ENCODE measurements at places on chromosomes 12 and 14.
A peak's percentile ranks its signal among the peaks of the same experiment; 100 is the strongest.

GRCh38 chr12:6211421-6211869, 11.2 kb downstream of the CD9 start:
- no peak for DNase-seq

DNA sequence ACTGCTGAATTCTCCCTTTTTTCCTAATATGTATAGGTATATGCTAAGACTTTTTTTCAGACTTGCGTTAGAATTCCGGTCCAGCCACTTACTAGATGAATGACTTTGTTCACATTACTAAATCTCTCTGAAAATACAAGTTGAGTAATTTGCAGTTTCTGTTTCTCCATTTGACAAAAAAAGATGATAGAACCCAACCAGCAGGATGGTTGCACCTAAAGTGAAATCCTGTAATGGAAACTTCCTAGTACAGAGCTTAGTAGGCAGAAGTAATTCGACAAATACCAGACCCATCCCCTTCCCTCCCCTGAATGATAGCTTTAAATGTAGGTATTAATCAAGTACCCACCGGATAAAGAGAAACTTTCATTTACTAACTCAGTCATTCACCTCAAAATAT, 113.6 kb upstream of the RAP1B start:
- DNase-seq: no peak

GRCh38 chr12:116577154-116577561, 18.0 kb downstream of the MAP1LC3B2 start:
- DNase-seq: no peak

DNA sequence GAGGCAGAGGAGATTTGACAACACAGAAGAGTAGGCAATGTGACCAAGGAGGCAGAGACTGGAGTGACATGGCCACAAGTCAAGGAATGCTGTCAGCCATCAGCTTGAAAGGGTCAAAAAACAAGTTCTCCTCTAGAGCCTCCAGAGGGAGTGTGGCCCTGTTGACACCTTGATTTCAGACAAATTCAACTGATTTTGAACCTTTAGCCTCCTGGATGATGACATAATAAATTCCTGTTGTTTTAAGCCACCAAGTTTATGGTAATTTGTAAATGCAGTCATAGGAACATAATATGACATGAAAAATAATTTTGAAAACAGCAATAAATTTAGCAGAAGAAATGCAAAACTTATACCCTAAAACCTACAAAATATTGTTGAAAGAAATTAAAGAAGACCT, 8.5 kb upstream of the NGDN start:
- DNase-seq: no peak

GRCh38 chr12:51390891-51391282, 319 bp downstream of the GALNT6 start:
- no peak for DNase-seq

- DNase-seq: peak; percentile 45
These were observed 1.8 kb upstream of the CDK17 start for GRCh38 chr12:96402061-96402460.

DNA sequence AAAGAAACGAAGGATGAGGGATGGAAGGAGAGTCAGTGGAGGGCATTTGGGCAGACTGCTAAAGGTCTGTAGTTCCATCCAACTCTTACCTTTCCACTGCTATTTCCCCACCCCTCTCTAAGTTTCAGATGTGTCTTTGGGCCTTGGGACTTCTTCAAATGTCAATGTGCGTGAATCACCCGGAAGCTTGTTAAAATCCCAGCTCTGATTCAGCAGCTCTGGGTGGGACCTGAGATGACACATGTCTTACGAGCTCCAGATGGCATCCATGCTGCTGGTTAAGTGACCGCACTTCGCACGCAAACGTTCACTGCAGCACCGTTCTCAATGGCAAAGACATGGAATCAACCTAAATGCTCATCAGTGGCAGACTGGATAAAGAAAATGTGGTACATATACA, 309.9 kb downstream of the VRK1 start:
- DNase-seq: no peak

DNA sequence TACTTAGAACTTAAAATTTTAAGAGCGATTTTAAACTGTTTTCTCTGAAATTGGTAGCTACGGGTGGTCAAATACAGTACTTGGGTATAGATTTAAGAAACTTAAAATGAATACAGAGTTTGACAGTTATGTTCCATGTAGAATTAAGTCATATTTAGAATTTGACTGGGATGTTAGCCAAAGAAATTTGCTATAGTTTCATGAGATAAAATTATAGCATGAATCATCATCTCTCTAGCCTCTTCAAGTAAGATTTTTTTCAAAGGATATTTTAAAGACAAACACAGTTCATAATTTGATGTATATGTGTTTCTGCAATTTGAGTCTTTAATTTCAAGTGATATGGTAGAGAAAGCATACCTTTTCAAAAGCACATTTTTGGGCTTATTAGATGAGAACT, 41.0 kb downstream of the ZCRB1 start:
- no peak for DNase-seq

DNA sequence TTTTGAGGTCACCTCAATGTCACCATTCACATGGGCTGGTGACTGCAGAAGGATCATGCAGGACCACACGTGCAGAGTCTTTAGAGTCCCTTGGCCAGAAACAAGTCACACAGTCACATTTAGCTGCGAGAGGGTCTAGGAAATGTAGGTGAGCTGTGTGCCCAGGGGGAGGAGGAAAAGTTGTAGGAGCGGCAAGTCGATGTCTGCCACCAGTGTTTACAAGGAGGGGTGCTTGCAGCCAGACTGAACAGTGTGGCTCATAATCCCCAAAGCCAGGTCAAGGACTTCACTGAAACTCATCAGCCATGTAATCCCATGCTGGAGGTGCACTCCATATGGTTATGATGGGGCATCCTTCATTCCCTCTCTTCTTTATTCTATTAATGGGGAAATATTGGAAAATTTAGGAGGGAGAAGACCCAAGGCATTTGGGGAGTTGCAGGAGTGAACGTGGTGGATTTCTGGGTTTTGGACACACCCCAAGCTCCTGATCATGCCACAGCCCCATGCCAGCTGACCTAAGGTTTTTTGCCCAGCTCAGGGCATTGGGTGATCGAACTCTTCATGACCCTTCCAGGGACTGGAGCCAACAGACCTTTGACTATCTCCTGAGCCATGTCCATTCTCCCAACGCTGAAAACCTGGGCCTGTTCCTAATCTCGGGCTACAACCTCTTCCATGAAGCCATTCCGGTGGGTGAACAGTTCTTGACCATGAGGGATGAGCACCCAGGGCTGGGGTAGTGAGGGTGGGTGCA, 7.2 kb downstream of the DAO start:
- DNase-seq: no peak

- DNase-seq: no peak
These were observed 396.0 kb upstream of the PRICKLE1 start for GRCh38 chr12:42985506-42985905.

DNA sequence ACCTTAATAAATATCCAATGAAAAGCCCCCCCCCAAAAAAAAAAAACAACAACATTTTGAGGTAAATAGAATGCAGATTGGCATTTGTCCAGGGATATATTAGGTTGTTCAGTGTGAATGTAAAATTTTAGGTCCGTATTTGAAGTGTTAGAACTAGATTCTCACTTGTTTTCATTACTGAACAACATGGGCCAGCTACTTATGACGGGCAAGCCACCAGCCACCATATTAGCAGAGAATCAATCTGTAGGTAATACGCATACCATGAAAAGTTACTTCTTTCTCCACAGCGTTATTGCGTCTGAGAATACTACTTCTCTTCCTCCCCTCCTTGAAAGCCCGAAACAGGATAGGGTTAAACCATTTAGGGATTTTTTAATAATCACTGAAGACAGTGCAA, 5.4 kb downstream of the FLRT2 start:
- DNase-seq: no peak

- DNase-seq: no peak
These were observed 63.7 kb downstream of the ETV6 start for GRCh38 chr12:11713202-11713601.

GRCh38 chr14:97866195-97866594, 1069.0 kb downstream of the VRK1 start:
- DNase-seq: no peak

DNA sequence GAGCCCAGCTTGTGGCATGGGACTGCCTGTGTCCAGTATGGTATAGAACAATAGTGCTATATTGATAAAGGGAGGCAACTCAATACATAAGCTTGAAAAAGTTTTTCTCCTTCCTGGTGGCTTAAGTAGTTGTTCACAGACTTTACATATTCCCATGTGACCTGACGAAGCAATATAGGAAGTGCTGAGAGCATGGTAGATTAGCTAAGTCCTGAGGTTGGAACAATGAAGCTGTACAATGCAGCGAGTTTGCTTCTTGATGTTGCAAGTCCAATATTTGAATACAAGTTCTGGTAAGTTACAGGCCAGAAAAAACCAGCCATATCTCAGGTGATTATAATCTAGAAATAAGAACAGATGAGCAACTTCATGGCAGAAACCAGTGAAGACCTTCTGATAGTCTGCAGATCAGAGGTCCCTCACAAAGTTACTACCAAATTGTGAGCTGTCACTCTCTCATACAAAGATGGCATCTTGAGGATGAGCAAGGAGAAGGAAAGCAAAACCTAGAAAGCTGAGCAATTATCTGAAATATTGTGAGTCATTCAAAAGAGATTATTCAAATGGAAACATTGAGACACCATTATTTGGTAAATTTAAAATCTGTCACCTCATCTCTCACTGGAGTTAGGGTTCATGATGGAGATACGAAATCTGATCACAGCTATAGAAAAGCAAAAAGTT, 72.9 kb upstream of the BTG1 start:
- no peak for DNase-seq

DNA sequence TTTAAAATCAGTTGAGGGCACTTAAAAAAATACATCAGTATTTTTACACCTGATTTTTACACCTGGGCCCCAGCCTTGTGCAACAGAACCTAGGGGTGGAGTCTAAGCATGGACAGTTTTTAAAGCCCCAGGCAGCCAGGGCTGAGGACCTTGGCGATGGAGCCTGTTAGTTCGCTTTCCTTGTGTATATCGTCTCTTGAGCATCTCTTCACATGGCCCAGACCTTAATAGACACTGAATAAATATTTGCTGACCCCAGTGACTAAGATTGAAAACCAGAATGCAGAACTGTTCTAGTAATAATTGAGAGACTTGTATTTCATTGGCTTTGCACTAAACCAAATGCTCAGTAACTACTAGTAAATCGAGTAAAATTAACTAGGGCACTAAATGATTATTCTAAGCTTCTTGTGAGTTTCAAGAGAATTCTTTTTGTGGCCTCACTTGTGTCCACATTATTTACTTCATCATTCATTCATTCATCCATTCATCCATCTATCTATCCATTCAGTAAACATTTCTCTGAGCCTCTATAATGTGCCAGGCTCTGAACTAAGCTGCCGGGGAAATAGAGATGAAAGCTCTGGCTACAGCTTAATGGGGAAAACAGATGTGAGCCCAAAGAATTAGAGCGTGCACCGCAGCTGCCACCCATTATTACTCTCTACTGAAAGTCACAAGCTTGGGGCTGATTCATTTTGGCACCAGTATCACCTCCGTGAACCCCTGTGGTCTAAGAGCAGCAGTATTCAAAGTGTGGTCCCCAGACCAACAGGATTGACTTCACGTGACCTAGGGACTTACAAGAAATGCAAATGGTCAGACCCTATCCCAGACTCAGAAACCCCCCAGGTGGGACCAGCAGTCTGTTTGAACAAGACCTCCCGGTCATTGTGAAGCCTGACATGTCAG, 30.7 kb upstream of the BCL7A start:
- DNase-seq: no peak

- DNase-seq: no peak
These were observed 207.0 kb upstream of the C14orf180 start for GRCh38 chr14:104372390-104373054.

DNA sequence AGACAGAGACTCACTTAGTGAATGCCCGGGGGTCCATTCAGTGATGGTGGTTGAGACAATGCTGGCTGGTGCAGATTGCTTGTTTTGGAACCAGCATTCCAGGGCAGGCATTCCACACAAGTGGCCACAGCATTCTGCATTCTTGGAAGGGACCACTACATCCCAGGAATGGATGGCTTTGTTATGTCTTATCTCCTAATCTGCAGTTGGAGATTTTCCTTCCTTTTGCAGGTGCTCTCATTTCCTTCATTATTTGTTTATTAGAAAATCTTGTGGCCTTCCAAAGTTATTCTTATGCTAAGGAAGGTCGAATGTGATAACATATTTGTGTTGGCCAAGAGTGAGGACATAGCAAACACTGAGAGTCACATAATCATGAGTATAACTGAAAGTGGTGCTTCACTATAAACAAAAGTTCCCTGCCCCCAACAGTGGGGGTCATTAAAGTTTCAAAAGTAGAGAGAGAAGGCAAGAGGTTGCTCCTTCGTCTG, 66.0 kb downstream of the BMP4 start:
- no peak for DNase-seq

GRCh38 chr12:89752341-89752740, 43.7 kb upstream of the ATP2B1 start:
- no peak for DNase-seq

GRCh38 chr14:55351111-55351510, 60.5 kb downstream of the ATG14 start:
- no peak for DNase-seq

GRCh38 chr12:12440784-12441428, 84.0 kb downstream of the BORCS5 start:
- DNase-seq: no peak

- no peak for DNase-seq
These were observed 197.3 kb downstream of the RBM19 start for GRCh38 chr12:113768850-113769249.

- peak; percentile 90 for DNase-seq
These were observed 39.4 kb upstream of the PPP2R5C start for GRCh38 chr14:101721951-101722661.

DNA sequence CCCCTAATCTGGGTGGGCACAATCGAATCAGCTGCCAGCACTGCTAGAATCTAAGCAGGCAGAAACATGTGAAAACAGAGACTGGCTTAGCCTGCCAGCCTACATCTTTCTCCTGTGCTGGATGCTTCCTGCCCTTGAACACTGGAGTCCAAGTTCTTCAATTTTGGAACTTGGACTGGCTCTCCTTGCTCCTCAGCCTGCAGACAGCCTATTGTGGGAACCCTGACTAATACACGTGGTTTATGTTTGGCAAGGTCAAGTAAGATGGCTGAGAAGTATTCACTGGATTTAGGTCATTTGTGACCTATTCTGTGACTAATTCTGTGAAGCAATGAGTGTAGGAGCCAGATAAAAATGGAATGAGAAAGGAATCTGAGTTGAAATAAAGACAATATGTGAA, 11.0 kb downstream of the GPR135 start:
- no peak for DNase-seq

DNA sequence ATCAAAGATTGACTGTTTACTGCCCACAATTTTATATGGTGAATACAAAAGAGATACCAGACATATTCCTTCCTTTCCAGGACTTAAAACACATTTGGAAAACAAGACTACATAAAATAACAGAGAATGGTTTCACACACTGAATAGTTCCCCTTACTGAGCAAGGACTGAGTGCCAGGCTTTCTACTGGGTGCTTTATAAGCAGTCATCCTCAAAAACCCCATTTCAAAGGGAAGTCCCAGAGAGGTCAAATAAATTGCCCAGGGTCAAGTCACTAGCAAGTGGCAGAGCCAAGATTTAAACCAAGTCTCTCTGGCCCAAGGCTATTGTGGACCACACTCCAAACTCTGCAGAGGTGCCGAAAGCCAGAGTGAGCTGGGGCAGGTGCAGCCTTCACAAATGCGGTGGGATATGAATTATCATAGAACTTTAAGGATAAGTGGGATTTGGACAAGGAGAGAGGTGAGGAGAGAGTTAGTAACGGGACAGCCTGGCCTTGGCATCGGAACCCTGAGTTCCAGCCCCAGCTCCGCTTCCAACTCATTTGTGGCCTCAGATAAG, 9.1 kb upstream of the RPAP3 start:
- no peak for DNase-seq

Measured in CD4-positive, alpha-beta T cell treated with Interleukin-10 for 1 hour (primary cell).